ENCODE measurements at places on chromosomes 5 and 9.

DNA sequence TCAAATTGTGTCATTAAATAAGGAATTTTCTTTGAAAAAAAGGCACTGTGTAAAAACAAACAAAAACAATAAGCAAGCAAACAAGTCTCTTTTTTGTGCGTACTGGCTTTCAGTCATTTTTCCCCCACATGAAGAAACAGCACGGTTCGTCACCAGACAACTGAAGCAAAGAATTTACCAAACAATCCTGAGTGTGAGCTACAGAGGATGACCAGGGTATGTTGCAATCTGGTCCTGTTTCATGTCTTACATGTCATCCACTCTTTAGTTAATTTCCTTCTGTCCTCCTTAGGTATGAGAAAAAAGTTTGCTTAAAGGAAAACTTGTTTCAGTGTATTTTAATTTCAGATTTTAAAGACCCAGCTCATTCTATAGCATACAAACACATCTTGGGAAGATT is 1080.7 kb upstream of the NUDT12 start:
- DNase-seq: peak; percentile 1

GRCh38 chr9:10366171-10366779 is 246.5 kb downstream of the PTPRD start:
- peak; percentile 39 for DNase-seq

GRCh38 chr9:76904661-76905457 is 1.1 kb downstream of the PRUNE2 start:
- no peak for DNase-seq

- no peak for DNase-seq
Measured at GRCh38 chr5:75651575-75652238, 40.5 kb downstream of the ANKDD1B start.
